ENCODE measurements at places on chromosomes 11 and 22. TPM values are rescaled to one million over a fixed set of nuclear protein-coding genes. Genes with fewer than 3 reads are reported as not detected.

The GDPD4 gene
- not detected for total RNA-seq

The EIF4G2 gene
- total RNA-seq, result 1,082 TPM

The AMOTL1 gene
- total RNA-seq, result 52.3 TPM

The HIRA gene
- 31.3 TPM for total RNA-seq

The FBLN1 gene
- total RNA-seq, result 42.3 TPM

The KCNE3 gene
- total RNA-seq, result 0.94 TPM

The MS4A2 gene
- total RNA-seq, result not detected

The PLAAT5 gene
- total RNA-seq, result 1.9 TPM

The EMSY gene
- total RNA-seq, result 91.4 TPM

The UQCC3 gene
- 4.1 TPM for total RNA-seq

The C22orf42 gene
- not detected for total RNA-seq

The GALNT18 gene
- 22.8 TPM for total RNA-seq

The HOATZ gene
- total RNA-seq, result 1.3 TPM

The OR6A2 gene
- total RNA-seq, result 2.2 TPM

The TCN1 gene
- total RNA-seq, result not detected

All from parietal lobe (tissue), 2 donors.